ENCODE measurements at places on chromosomes 2 and 18.

GRCh38 chr18:40407909-40408308 is 1547.1 kb upstream of the PIK3C3 start:
- no peak for DNase-seq

DNA sequence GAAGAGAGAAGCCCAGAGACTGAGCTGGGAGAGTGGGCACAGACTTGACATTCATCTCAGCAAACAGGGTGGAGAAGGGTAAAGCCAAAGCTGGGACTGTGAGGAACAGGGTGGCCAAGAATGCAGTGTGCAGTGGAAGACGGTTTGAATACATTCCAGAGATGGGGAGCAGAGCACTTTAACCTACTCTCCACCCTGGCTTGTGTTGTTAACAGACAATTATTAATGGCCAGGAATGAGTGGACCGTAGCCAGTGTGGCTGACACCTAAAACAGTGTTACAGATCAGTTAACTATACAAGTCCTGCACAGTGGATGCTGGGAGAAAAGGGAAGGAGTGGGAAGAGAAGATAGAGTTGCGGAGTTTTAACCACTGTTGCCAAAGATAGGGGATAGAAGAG is 7.4 kb upstream of the NAB1 start:
- no peak for DNase-seq

DNA sequence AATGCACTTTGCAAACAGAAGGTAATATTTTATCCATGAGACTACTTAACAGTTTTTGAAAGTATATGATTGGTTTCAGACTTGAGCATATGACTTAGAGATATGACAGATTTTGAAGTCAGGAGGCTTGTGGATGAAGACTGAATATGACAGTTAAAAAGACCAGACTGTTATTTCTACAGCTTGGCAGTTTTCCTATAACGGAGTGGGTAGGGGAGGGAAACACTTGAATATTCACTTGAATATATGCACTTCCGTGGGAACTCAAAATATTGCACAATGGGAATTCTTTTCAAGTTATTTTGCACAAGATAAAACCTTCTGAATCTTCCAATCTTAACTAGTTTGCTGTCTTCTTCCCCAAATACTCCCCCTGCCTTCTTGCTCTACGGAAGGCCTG is 64.6 kb upstream of the ACKR3 start:
- no peak for DNase-seq

- no peak for DNase-seq
These were observed 9.7 kb upstream of the ATG16L1 start for GRCh38 chr2:233241803-233242202.

GRCh38 chr2:198100346-198100745 is 296.0 kb downstream of the PLCL1 start:
- DNase-seq, result no peak

DNA sequence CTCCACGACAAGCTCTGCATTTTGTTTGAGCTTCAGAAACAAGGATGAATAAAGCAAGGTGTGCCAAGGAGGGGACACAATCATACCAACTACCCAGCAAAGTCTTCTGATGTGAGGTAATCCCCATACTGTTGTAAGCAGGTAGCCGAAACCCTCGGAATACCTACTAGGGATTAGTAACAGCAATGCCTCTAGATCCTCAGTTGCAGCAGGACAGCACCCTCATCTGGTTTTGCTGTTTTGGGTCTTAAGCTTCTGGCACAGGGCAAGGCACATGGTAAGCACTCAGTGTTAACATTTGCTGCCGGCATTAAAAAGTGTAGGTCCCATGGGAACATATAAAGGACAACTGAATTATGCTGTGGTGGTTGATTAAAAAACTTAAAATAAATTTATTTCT is 16.0 kb upstream of the LINC00305 start:
- no peak for DNase-seq

DNA sequence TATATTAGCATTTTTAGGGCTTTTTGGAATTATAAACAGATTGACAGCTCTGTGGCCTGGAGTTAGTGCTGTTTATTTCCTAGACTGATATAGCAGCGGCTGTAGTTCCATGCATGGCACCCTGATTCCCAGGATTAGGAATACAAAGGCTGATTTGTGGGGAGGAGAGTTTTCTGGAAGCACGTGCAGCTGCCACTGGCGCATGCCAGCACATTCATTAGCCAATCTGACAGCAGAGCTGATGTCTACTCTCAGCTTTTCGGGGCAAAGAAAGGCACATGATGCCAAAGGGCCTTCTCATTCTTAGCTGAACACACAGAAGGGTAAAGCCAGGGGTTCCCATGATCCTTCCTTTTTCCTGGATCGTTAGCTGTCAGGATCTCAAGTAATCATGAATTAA is 45.7 kb upstream of the RAPH1 start:
- DNase-seq, result no peak

DNA sequence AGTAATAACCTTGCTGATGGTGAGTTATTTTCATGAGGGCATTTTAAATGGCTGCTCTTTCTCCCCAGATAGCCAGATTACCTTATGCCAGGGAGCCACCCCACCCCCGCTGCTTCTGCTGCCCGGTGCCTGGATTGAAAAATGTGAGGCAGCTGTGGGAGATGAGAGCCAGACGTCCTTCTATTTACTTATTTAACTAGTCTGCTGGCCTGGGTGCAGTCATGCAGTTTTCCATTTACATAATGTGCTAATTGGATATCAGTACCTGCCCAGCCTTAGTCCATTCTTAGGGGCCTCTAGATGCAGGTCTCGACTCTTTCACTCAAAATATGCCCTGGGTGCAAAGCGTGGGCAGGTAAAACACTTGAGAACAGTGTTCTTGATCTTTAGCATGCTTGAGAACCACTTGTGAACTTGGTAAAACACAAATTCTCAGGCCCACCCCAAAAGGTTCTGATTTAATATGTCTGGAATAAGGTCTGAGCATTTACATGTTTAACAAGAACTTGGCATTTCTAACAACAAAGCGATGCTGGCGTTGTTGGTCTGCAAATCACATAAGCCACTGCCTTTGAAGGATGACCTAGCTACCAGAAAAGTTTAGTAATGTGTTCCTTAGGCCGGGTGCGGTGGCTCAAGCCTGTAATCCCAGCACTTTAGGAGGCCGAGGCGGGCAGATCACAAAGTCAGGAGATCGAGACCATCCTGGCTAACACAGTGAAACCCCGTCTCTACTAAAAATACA is 154.3 kb downstream of the NRP2 start:
- DNase-seq, result peak; percentile 65

DNA sequence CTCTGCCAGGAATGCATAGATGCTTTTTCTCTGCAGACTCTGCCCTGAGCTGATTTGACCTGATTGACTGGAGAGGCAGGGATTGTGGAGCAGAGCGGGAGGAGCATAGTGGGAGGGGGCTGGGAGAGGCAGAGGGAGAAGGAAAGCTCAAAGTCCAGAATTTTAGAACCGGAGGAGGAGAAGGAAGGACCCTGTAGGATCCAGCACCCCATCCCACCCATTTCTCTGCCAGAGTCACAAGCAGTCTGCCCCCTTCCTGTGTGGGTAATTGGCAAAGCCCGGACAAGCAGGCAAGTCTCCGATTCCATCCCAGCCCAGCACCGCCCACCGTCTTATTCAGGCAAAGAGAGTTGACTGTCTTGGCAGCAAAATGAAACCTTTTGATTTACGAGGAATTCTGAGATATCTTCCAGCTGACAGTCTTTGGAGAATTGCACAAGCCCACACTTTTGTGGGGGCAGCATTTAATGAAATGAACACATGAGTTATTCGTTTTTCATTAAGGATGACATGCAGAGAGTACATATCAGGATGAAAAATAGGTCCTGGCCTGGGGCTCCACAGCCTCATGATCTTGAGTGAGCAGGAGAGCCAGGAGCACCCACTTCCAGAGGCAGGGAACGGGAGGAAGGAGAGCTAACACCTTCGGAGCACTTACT is 103.1 kb downstream of the MCFD2 start:
- DNase-seq, result no peak

- DNase-seq, result peak; percentile 52
These were observed 10.9 kb downstream of the NHEJ1 start for GRCh38 chr2:219149667-219150066.

GRCh38 chr2:209596262-209596661 is 172.4 kb downstream of the MAP2 start:
- no peak for DNase-seq

- DNase-seq, result no peak
These were observed 186.8 kb upstream of the RAB12 start for GRCh38 chr18:8422391-8422790.

GRCh38 chr2:226411727-226412360 is 387.8 kb downstream of the IRS1 start:
- DNase-seq, result no peak

DNA sequence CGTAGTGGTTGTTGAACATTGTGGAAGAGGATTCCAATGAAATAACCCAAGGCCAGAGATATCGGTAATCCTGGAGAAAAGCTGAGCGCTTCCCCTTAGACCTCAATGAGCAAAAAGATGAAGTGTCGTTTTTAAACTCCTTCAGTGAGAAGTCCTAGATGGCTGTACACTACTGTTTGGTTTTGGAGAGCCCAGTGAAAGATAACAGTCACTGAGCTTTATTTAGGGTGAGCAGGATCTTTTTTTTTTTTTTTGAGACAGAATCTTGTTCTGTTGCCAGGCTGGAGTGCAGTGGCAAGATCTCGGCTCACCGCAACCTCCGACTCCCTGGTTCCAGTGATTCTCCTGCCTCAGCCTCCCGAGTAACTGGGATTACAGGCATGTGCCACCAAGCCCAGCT is 24.2 kb downstream of the LRRC30 start:
- no peak for DNase-seq

GRCh38 chr2:241458687-241459086 is 49.7 kb downstream of the STK25 start:
- peak; percentile 3 for DNase-seq

DNA sequence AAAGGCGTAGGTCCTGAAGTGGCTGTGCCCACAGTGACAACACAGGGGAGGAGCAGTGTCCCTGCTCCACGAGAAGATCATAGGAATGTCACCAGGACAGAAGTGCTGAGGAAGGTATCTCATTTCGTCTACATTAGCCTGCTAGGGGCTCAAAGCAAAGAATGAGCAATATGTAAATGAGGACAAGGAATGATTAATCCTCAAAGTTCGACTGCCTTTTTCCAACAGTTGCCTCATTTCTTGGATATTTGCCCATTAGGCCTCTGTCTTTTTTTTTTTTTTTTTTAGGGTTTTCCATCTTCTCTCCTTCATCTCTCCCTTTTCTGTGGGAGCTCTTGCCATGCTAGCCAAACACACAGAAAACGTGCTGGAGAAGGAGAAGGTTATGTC is 105.2 kb upstream of the ARHGAP28 start:
- DNase-seq, result no peak

DNA sequence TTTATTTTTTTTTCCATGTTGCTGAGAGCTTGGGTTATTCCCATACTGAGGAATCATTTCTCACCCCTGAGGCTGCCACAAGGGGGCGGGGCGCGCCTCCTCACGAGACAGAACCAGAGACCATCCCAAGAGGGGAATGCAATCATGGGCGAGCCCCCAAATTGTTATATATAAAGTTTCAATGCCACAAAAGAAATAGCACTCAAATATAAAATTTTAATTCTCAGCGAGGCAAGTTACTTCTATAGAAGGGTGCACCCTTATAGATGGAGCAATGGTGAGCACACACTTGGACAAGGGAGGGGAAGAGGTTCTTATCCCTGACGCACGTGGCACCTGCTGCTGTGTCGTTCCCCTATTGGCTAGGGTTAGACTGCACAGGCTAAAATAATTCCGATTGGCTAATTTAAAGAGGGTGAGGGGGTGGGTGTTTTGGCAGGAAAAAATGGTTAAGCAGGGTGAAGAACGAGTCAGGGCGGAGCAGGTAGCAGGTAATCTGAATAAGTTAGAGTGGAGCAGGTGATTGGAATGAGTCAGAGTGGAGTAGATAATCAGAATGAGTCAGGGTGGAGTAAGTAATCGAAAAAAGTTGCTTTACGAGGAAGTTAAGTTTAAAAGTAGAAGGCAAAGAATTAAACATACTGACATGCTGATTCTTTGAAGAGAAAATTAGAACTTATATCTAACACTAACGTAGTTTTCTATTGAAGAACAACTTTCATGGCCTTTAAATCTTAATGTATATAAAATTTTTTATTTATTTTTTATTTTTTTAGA is 177.5 kb downstream of the MTCL1 start:
- DNase-seq, result no peak

- DNase-seq, result no peak
These were observed 103.7 kb downstream of the BIN1 start for GRCh38 chr2:127003070-127003800.

DNA sequence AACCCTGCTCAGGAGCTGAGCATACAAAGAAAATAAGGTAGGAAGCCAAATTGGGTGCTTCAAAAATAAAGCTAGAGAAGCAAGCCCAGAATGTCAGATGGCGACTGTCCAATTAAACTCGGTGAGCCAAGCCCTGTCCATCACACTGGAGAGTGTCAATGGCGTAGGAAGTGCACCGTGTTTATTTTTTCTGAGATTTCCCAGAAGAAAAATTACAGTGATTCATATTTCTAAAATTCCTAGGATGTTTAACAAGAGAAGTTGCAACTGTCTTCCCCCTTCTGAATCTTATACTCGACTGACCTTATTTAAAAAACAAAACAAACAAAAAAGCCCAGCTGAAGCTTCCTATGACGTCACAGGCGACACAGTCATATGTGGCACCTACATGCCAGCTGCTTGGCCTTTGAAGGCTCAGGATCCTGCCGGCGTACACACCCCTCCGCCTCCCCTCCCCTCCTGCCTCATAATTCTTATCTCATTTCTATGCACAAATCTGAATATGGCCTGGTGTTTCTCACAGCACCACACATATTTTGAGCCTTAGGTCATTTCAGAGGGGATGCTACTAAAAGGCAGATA is 60.8 kb downstream of the MBP start:
- DNase-seq, result peak; percentile 73

DNA sequence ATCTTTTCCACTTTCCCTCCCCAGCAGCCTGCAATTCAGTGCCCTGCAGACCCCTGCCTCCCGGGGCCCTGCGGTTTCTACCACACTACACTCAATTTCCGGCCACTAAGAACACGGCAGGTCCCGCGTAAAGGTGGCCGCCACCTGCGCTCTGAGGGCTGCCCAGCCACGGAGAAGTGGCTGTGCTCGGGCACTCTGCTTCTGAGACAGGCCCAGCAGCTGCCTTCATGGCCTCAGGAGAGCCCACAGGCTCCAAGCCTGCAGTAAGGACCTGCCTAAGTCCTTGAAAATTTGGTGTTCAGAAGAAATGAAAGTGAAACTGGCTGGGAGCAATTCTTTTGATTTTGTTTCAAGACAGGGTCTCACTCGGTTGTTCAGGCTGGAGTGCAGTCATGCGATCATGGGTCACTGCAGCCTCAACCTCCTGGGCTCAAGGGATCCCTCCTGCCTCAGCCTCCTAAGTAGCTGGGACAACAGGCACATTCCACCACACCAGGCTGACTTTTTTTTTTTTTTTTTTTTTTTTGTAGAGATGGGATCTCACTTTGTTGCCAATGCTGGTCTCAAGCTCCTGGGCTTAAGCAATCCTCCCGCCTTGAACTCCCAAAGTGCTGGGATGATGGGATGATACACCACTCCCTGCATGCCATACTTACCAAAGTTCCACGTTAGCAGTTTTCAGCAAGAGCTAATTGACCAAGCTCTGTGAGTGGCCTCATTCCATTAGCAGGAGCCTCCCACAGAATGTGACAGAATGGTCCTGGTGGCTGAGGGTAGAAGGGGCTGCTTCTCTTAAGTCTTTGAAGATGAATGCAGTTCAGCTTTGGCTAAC is 14.6 kb upstream of the ALPP start:
- no peak for DNase-seq

- DNase-seq, result no peak
These were observed 81.0 kb upstream of the PMAIP1 start for GRCh38 chr18:59818769-59819168.

GRCh38 chr18:32669549-32670165 is 103.2 kb downstream of the KLHL14 start:
- DNase-seq, result no peak

GRCh38 chr18:24238387-24238786 is 99.5 kb downstream of the CABYR start:
- DNase-seq, result no peak

GRCh38 chr2:6917761-6918421 is 679 bp downstream of the RNF144A start:
- DNase-seq, result peak; percentile 2
